ENCODE measurements at places on chromosomes 7 and 10.
A peak's percentile ranks its signal among the peaks of the same experiment; 100 is the strongest.

GRCh38 chr7:2567679-2568278 lies 9.0 kb downstream of the IQCE start:
- DNase-seq, result no peak

GRCh38 chr7:2107386-2108070 lies 125.2 kb downstream of the MAD1L1 start:
- no peak for DNase-seq

- no peak for DNase-seq
Measured at GRCh38 chr7:43868181-43868580, 1.1 kb downstream of the MRPS24 start.

- DNase-seq, result no peak
Measured at GRCh38 chr10:81081887-81082620, 544.4 kb downstream of the SH2D4B start.

DNA sequence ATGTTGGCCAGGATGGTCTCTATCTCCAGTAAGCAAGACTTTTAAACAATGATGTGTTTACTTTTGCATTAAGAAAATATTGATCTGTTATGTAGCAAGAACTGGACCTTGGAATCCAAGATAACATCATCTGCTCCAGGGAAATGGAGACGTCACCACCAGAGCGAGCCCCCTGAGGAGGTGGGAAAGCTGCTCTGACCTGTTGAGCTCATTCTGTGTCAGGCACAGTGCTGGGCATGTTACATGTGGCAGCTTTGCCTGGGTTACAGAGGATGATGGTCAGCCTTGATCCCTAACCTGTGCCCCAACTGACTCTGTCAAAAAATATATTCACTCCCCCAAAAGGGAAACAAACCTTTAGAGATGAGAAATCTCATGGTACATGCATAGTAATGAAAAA lies 436.3 kb downstream of the SORCS1 start:
- no peak for DNase-seq

- peak; percentile 89 for DNase-seq
Measured at GRCh38 chr7:99392659-99393354, 15.6 kb downstream of the PDAP1 start.

GRCh38 chr10:107264742-107265141 lies 100.2 kb upstream of the SORCS1 start:
- no peak for DNase-seq

- no peak for DNase-seq
Measured at GRCh38 chr7:143171697-143172096, 11.5 kb upstream of the TAS2R39 start.

GRCh38 chr7:135189221-135189662 lies 18.7 kb upstream of the CYREN start:
- no peak for DNase-seq

DNA sequence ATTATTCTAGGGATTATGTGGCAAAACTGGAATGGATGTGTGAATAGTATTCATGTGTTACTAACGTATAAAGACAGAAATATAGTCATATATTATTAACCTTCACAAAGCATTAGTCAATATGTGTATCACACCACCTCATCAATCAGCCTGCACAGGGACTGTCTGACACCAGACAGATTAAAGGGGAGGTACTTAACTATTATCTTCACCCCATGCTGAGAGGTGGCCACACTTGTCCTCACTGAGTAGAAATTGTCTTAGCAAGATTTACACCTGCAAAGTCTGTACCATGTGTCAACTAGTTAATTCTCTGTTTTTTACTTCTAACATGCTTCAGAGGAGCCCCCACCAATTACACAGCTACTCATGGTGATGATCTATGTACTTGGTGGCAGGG lies 146.3 kb upstream of the LRGUK start:
- no peak for DNase-seq

DNA sequence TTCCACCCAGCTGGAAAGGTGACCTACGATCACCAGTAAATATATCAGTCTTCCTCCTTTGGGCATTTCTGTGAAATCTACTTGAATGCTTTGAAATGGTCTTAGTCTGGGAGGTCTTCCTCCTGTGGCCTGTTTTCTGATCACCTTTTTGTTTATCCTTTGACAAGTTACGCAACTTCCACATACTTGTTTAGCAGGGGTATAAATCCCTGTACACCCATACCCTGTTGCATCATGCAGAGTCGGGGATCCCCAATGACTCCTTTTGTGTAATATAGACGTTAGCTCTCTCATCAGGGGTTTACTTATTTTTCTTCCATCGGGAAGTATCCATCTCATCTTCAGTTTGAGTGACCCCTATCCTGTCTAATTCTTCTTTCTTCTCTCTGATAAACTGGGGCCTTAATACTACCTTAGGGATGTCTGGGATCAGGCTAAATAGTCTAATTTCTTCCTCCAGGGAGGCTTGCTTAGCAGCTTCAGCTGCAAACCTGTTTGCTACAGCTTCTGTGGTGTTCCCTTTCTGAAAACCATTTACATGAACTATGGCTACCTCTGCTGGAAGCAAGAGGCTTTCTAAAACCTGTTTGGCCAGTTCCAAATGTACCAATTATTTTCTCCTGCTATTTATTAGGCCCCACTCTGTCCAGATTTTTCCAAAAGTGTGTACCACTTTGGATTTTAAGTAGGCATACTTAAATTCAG lies 25.8 kb downstream of the MAPK8 start:
- DNase-seq, result peak; percentile 20

DNA sequence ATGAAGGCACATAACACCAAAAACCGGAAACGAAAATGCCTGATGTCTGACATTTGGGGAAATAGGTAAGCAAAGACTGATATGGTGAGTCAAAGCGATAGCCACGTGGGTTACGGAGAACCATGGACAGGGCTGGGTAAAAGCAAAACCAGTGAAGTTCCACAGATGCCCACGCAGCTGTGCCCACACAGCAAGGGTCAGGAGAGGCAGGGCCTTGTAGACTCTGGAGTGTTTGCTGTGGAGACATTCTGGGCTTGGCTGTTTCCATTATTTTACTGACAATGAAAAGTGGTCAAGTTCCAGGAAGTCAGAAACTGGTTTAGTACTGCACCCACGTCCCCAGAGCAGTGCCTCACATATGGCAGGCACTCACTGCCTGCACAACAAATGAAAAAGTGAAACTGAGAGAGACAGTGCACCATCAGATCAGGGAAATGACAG lies 148.7 kb downstream of the ZMYND11 start:
- no peak for DNase-seq

Data from NCI-H1105 treated with DMSO at 0.1 percent for 48 hours (cell line).